ENCODE measurements at places on chromosomes 4 and X.

- no peak for DNase-seq
Measured at GRCh38 chr4:108213723-108214122, 45.0 kb upstream of the LEF1 start.

- no peak for DNase-seq
Measured at GRCh38 chr4:172818901-172819300, 349.7 kb upstream of the GALNT7 start.

- DNase-seq = no peak
Measured at GRCh38 chr4:95049551-95050233, 291.9 kb downstream of the BMPR1B start.

DNA sequence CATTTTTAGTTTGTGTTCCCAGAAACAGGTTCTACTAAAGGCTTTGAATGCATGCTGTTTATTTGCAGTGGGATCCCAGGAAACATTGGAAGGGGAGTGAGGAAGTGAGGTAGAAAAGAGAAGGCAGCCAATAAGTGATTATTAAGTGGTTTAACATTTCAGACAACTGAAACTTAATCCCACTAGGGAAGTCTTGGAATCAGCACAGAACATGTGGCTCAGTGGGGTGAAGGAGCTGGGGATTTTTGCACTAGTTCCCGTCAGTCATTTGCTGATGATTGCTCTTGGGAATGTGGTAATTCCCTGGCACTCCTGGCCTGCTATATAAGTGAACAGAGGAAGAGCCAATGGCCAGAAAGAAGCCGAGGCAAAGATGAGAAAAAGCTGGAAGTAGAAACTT, 1053.0 kb upstream of the IGFBP7 start:
- no peak for DNase-seq

DNA sequence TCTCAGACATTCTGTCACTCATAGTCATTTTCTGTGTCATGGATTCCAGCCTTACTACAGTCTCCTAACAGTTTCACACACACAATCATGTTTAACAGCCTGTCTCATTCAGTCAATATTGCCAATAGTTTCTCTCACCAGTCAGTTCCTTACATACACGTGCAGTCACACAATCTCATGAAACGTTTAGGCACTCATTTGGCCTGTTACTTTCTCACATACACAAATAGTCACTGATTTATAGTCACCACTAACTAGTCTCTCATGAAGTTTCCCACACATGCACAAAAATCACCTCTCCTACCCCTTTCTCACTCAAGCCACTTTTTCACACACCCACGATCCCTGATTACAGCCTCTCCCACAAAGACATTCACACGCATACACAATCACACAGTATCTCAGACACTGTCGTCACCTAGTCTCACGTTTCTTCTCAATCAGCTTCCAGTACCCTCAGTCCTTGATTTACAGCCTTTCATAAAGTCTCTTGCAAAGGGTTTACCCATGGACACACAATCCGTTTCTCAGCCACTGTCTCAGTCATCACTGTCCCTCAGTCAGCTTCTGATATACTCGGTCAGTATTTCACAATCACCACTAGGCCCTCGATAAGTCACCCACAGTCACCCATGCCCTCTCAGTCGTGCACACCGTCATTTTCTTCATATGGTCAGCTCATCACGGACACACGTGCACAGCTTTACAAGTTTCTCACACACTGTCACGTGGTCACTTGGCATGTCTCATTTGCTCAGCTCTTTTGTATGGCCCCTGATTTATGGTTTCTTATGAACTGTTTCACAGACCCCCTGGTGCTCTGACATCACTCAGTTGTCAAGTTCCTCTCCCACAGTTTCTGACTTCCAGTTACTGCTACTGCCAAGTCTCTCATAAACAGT, 4.2 kb upstream of the CFP start:
- DNase-seq = no peak

GRCh38 chr4:58543465-58543864, 1433.3 kb upstream of the IGFBP7 start:
- no peak for DNase-seq

- no peak for DNase-seq
Measured at GRCh38 chrX:42485601-42486000, 292.4 kb downstream of the PPP1R2C start.

GRCh38 chrX:126836186-126836585, 16.7 kb downstream of the PRR32 start:
- no peak for DNase-seq

- no peak for DNase-seq
Measured at GRCh38 chr4:84291969-84292368, 207.1 kb downstream of the NKX6-1 start.

DNA sequence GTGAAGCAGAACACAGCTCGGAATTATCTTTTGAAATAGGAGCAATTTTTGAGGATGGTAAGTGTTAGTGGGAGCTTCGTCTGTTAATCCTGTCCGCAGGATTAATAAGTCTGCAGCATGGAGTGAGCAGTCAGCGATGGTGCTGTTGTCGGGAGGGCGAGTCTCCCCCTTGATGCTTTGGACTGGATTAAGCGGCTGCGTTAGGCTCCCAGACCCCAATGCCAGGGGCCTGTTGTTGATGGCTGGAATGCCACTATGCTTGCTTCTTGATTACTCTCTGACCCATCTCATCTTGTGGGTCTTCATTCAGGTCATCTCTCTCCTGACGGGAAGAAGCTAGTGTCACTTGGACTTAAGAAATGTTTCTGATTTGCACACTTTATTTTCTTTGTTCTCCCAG, 332.6 kb downstream of the ARHGAP10 start:
- no peak for DNase-seq

GRCh38 chrX:20212486-20213089, 54.1 kb downstream of the RPS6KA3 start:
- DNase-seq = no peak

- no peak for DNase-seq
Measured at GRCh38 chr4:66606908-66607307, 936.6 kb upstream of the EPHA5 start.

GRCh38 chr4:98617358-98618047, 40.9 kb downstream of the TSPAN5 start:
- no peak for DNase-seq

- DNase-seq = no peak
Measured at GRCh38 chrX:9609499-9609898, 144.6 kb downstream of the TBL1X start.

- DNase-seq = no peak
Measured at GRCh38 chrX:19566359-19567222, 51.3 kb upstream of the MAP3K15 start.

DNA sequence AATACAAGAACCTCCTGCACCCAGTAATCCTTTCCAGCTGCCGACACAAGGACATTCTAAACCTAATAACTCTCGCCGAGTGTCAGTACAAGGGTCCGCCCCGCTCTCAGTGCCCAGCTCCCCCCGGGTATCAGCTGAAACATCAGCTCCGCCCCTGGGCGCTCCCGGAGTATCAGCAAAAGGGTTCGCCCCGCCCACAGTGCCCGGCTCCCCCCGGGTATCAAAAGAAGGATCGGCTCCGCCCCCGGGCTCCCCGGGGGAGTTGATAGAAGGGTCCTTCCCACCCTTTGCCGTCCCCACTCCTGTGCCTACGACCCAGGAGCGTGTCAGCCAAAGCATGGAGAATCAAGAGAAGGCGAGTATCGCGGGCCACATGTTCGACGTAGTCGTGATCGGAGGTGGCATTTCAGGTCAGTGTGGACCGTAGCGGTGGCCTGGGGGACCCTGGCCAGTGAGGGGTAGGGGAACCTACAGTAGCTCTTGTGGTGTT, at the start of gene MAOA:
Gene MAOA (plus strand): TSS at position 295 of the 490 bp plus-strand sequence. CDS start 43 bp downstream, at position 338.
- no peak for DNase-seq

GRCh38 chr4:8181844-8182243, 17.2 kb upstream of the SH3TC1 start:
- no peak for DNase-seq

GRCh38 chrX:63702556-63702955, 82.5 kb downstream of the ARHGEF9 start:
- DNase-seq = no peak

GRCh38 chrX:70386235-70386634, 36.9 kb upstream of the GDPD2 start:
- no peak for DNase-seq

GRCh38 chr4:150255610-150256224, 177.5 kb downstream of the DCLK2 start:
- DNase-seq = no peak
